ENCODE measurements at places on chromosomes 2 and 18.

DNA sequence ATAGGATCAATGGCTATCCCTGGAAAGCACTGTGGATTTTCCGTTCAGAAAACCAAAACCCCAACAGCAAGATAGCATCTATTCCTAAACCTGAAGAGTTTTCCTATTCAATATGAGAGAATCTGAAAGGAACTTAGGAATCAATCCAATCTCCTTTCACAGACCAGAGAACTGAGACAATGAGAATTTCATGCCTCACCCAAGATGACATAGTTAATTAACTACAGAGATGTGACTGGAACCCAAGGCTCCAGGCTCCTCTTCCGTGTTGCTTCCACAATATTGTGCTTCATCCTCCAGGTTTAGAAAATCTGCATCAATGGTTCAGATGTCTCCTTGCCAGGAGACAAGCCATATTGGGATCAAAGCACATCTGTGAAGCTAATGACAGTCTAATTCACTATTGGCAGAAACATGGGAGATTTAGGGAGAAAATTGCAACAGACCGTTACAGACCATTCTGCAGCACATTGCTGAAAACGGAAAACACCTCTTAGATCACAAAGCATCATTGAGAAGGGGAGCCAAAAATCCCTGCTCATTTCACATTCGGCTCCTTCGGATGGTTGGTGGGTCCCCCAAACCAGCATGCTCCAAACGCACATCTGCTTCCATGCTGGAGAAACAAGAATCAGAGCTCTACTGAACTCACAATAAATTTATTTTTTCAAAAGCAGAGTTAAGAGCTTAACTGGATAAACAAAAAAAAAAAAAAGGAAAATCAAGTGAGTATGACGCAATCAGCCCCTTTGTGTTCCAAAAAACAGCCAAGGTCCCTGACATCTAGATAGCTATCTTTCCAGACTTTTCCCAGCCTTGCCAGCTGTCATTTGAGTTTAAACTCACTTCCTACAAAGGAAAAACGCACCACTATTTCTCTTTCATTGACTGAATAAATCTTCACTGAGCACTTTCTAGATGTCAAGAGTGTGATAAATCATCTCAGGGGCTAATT lies 290.3 kb downstream of the C1D start:
- no peak for DNase-seq

DNA sequence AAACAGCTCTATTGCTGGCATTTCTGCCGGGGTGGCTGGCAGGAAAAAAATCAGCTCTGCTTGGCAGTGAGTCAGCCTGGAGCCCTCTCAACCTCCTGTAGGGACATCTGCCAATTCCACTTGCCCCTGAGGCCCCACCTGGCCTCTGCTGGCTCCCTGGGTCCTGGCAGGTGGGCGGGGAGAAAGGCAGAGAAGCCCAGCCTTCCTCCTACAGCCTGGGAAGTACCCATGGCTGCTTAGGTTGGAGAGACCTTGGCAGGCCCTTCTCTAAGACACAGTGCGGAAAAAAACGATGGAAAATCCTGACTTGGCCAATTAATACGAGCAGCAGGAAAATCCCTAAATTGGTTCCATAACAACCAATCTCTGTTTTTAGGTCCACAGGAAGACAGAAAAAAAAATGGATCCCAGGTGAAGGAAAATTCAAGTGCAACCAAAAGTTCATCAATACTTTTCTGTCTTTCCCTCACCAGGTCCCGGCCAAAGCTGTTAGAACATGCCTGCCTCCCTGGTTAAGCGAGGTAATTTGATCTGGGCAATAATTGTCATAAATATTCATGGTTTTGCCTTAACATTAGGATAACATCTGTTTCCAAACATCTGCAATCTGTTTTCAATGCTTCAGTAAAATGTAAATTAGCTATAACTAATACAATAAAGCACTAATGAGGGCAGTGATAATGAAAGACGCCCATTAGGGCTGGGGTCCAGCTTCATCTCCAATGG lies 245.9 kb downstream of the TFCP2L1 start:
- peak; percentile 65 for DNase-seq

- DNase-seq, result peak; percentile 30
These were observed 68.4 kb downstream of the POLR1A start for GRCh38 chr2:86037141-86037794.

- DNase-seq, result no peak
These were observed 206.5 kb downstream of the CPS1 start for GRCh38 chr2:210762604-210763588.

- DNase-seq, result no peak
These were observed 46.9 kb downstream of the LNPK start for GRCh38 chr2:175955136-175955535.

DNA sequence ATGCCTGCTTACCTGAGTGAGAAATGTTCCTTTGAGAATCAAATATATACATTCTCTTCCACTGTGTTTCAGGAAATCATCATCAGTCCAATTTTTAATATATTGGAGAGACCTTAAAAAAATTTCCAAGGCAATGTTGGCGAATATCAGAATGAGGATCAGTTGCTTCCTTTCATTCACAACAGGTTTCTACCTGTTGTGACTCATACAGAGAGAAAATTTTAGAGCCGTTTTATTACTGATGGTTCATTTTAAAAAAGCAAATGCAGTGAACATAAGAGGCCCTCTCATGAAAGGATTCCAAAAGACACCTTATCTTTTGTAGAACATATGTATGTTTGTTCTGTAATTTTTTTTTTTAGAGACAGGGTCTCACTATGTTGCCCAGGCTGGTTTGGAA lies 42.0 kb downstream of the TTC39C start:
- DNase-seq, result no peak

GRCh38 chr2:25981596-25982272 lies 563 bp downstream of the KIF3C start:
- DNase-seq, result no peak

- peak; percentile 38 for DNase-seq
These were observed 311.6 kb upstream of the CDH7 start for GRCh38 chr18:65439188-65439587.

All from HT1080 (cell line).